MM.1S (cell line): ENCODE measurements at places on chromosomes 16 and 17.
A peak's percentile ranks its signal among the peaks of the same experiment; 100 is the strongest.

- DNase-seq, result no peak
Observed at GRCh38 chr17:17767154-17767869, 69.5 kb downstream of the SREBF1 start.

GRCh38 chr16:291539-291938 is 8.6 kb downstream of the PDIA2 start:
- DNase-seq, result no peak

GRCh38 chr16:10838621-10839278 is 20.2 kb upstream of the TVP23A start:
- DNase-seq, result no peak

DNA sequence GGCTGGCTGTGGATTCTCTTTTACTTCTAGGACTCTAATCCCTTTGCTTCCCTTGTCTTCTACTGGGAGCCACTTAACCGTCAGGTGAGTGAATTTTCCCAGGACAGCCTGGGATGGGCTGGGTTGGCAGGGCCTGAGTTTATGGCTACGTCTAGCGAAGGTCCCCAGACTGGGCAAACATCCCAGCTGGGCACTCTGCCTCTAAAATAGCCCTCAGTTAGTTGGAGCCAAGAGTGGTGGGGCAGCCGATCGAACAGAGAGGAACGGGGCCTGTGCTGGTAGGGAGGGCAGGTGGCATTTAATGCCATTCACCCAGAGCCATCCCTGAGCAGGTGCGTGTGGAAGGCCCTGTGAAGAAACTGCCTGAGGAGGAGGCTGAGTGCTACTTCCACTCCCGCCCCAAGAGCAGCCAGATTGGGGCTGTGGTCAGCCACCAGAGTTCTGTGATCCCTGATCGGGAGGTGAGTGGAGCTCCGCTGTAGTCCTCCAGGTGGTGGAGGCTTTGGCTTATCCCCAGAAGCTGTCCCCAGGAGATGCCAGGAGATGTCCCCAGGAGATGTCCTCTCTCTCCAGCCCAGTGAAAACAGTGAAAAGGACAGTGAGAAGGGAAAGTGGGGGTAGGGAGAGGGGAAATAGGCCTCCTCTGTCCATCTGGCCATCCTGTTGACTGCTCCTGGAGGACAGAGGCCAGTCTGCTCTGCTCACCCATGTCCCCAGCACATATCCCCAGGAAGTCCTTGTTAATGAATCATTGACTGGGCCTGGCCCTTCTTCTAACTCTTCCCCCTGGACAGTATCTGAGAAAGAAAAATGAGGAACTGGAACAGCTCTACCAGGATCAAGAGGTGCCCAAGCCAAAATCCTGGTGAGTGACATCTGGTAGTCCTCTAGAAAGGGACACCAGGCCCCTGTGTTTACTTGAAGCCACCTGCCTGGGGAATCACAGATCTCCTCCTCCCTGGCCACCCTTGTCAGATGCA is 4.4 kb downstream of the PNPO start:
- no peak for DNase-seq

DNA sequence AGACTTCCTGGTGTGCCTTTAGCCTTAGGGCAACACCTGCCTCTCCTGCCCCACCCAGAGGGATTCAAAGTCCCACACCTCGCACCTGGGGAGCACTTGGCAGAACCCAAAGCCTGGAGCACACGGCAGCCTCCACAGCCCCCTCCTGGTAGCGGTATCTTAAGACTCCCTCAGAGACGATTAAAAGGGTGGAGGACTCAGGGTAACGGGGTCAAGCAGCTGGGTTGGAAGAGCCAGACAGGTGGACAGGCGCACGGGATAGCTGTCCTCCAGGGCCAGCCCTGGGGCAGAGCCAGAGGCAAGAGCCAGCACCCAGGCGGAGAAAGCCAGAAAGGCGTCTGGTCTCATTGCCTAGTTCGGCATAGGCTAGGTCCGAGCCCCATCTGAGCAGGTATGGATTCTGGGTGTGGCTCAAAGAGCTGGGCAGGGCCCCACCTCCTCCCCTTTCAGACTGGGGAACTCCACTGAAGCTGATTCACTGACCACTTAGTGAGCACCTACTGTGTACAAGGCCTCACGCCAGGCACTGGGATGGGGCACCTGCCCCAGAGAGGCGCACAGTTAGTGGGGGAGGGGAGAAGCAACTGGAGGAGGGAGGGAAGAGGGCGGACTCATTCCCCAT is 55.0 kb upstream of the MEAK7 start:
- DNase-seq, result no peak

- DNase-seq, result no peak
Observed at GRCh38 chr17:77698903-77699623, 259.4 kb upstream of the TNRC6C start.

DNA sequence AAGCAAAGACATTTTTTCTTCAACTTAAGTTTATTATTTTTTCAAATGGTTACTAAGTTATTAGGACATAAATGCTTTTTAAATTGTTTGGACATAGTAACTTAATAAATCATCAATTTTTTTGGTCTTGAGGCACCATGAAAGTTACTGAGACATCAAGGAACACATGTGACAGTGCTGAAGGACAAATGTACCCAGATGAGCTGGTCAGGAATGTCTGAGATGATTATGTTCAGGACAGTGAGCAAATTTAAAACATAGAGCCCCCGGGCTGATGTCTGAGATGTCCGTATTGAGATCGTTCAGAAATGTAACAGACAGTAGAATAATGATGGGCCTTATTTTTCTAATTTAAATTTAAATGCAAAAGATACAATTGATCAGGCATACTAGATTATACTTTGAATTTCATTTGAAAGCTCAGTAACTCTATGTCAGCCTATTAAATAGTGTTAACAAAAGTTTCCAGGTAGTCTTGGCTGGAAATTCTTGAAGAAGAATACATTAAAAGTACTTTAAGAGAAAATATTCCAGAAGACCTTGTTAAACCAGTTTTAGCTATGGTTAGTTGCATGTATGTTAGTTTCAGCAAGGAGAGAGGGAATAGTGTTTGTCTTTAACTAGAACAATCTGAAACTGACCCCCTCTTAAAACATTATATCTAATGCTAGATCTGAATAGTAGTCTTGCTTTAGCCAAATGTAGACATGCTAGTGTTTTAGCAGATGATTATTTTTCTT is 36.4 kb downstream of the SEC14L1 start:
- DNase-seq, result no peak

- DNase-seq, result no peak
Observed at GRCh38 chr17:70021726-70022125, 53.3 kb upstream of the KCNJ16 start.

- DNase-seq, result no peak
Observed at GRCh38 chr16:55566432-55567175, at the start of gene CAPNS2. TSS of gene CAPNS2 (plus strand) at chr16:55566684. CDS start at chr16:55566757, 73 bp downstream.

DNA sequence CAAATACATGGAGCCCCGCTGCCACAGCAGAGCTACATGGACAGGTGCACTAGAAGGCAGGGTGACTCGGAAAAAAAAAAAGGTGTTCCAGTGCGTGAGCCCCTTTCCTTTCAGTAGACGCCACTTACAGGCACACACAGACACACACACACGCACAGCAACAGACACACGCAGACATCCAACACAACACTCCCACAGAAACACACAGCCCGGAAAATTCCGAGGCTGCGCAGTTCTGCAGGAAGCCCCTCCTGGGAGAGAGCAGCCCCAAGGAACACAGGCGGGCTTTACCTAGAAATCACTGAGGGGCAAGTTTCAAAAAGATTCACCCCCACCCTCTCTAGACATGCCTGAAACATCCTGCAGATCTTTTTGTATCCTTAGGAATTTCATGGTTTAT is 136.0 kb upstream of the WSB1 start:
- DNase-seq, result no peak

- peak; percentile 25 for DNase-seq
Observed at GRCh38 chr17:47188271-47188875, 722 bp downstream of the CDC27 start.

DNA sequence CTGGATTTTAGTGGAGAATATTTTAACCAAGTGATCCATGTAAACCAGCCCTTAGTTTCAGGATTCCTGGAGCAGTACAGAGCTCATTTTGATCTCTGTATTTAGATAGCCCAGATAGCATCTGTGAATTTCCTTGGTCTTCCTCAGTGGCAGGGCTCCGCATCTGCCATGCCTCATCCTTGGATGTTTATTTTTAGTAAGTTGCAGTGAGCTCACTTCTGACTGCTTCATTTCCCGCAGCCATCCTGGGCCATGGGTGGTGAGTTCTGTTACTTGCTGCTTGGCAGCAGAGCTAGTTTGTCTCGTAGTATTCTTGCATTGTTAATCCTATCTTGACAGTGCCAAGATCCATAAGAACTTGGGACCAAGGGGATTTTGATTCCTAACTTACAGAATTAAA is 33.7 kb downstream of the IST1 start:
- no peak for DNase-seq

- no peak for DNase-seq
Observed at GRCh38 chr17:80689129-80689619, 144.5 kb downstream of the RPTOR start.

GRCh38 chr17:48198950-48199541 is 91.5 kb downstream of the SNX11 start:
- DNase-seq, result no peak
